NCI-H446 treated with DMSO at 0.1 percent for 48 hours (cell line): ENCODE measurements at places on chromosomes 11 and 22.

DNA sequence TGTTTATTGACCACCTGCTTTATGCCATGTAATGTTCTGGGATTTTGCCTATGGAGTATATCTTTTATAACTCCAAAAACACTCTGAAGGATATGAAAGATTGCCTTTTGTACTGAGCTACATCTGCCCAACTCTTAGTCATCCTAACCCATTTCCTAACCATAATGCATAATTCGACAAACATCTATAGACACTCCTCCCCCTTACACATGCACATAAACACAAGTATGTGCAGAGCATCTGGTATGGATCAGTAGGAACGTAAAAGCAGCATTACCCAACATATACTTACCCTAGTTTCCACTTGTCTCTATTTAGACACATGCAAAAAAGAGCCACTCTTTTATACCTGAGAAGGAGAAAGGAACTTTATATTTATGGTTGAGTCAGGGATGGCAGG lies 272.8 kb downstream of the FAM76B start:
- no peak for DNase-seq

DNA sequence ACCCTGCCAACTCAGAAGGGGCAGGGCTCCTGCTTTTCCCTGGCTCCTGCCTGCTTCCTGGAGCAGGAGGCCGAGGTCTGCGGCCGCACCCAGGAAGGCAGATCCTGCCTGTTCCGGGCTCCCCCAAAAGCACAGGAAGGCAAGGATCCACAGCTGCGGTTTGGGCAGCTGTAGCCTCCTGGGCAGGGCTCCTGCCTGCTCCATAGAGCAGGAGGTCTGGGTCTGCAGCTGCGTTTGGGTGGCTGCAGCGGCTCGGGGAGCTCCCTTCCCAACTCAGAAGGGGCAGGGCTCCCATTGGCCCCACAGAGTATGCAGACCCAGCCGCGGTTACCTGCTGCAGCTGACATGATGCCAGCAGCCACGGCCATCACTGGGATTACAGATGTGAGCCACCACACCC lies 5.5 kb downstream of the UPK2 start:
- DNase-seq, result no peak

DNA sequence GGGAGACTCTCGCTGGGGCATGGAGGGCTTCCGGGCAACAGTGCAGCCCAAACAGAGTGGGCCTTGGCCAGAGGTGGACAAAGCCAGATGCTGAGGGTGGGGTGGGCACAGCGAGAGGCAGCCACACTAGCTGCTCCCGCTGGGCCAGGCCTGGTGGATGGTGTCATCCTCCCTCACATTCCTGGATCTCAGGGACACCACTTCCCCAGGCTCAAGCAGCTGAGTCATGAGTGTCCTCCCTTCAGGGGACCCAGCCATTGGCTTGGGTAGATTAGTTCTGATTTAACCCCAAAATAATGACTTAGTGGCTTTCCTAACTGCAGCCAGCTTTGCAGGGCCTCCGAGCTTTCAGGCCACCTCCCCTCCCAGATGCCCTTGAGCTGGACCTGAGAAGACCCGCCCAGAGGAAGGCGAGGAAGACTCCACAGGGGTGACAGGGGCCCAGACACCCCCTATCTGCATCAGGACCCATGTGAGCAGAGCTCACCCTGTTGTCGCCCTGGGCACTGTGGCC lies 25.9 kb upstream of the WNT7B start:
- no peak for DNase-seq

- DNase-seq, result no peak
These were observed 30.0 kb upstream of the TLCD5 start for GRCh38 chr11:120295099-120295498.

- DNase-seq, result no peak
These were observed 3.9 kb upstream of the MUC15 start for GRCh38 chr11:26575946-26576345.

DNA sequence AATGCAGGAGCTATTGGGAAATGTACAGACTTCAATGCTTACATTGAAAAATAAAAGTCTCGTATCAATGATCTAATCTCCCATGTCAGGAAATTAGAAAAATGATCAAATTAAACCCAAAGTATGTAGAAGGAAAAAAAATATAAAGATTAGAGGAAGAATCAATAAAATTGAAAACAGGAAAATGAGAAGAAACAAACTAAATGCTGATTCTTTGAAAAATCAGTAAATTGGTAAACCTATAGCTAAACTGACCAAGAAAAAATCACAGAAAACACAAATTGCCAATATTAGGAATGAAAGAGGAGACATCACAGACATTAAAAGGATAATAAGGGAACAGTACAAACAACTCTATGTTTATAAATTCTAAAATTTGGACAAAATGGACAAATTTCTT lies 11.8 kb downstream of the OR2AT4 start:
- no peak for DNase-seq

DNA sequence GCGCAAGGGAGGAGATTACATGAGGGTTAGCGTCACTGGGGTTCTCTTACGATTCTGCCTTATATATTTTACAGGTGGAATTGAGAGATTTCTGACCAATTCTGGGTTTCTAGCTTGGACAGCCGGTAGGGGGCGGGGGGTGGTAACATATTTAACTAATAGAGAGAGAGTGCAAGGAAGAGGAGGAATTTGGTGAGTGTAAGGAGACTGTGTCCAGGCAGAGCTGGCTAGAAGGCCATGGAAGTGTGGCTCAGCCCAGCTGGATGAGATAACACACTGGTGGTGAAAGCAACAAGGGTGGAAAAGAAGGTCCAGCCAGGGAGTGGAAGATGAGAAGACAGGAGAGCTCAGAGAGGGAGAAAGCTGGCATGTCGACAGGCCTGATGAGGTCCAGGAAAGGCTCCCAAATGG lies 56.5 kb downstream of the ST3GAL4 start:
- no peak for DNase-seq
